Left colon (tissue), 2 donors: ENCODE measurements at places on chromosomes 2 and 18.

DNA sequence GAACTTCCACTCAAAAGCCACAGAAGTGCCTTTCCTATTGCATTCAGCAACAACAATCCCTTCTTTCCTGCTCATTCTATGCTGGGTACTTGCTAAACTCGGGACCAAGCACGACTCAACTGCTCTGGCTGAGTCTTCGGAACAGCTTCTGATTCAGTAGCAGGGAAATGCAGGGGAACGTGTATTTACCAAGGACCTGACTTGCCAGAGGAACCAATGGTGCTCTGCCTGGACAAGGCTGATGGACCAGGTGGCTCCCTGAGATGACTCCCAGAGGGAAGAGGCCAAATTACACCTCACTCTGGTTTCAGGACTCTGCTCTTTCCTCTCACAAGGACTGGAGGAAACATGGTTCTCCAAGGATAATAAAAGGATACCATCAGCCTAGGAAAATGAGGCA, 12.2 kb downstream of the CXCR2 start:
- DNase-seq = no peak

DNA sequence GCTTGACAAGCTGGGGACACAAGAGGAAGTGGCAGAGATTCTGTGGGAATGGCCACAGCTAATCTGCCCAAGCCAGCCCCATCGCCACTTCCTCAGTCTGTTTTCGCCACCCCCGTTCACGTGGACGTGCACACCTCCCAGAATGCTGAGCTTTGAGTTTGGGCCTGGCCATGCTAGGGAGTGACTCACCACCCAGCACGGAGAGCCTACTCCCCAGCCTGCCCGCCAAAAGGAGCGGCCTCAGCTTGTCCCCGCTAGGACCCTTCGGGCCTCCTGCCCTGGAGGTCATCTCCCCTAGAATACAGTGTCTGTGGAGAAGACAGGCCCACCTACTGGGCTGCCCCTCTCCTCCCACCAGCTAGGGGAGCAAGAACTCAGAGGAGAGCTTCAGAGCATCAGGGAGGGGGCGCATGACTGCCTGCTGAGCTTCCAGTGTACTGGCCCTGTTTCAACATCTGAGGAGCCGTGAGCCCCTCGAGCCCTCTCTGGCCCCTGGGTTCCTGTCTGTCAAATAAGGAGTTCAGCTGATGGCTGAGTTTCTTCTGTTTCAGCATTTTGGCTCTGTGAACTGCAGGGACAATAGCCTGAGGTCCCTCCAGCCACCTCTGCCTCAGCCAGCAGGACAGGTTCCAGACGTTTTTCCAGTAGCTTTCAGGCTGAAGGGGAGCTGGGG, 5.1 kb downstream of the SLC35F6 start:
- DNase-seq = peak; percentile 78

- no peak for DNase-seq
Observed at GRCh38 chr2:219991116-219991515, 363.7 kb downstream of the SLC4A3 start.

GRCh38 chr2:86628091-86628522, 4.4 kb upstream of the RNF103 start:
- DNase-seq = peak; percentile 54

DNA sequence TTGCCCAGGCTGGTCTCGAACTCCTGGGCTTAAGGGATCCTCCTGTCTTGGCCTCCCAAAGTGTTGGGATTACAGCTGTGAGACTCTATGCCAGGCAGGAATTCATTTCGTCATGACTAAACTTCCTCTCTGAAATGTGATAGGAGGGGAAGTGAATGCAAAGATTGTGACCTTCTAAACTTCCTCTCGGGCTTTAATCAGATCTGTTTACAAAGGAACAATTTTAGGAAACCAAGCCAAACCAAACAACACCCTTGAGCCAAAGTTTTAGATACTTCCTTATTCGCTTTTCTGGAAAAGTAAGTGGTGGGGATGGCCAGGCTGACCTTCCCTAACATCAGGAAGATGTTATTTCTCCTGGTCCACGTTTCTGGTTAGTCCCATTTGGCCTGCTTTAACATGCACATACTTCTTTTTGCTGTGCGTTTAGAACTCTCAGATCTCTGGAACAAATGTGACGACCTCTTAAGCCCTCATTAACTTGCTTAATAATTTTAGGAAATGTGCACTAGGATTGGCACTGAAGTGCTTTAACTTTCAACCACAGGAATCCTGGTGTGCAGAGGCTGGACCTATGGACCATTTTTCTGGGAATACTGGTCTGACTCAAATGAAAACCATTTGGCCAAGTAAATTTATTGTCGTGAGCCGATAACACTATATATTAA, 33.2 kb upstream of the YES1 start:
- no peak for DNase-seq

GRCh38 chr2:238632181-238633060, 205.7 kb downstream of the ASB1 start:
- DNase-seq = no peak

DNA sequence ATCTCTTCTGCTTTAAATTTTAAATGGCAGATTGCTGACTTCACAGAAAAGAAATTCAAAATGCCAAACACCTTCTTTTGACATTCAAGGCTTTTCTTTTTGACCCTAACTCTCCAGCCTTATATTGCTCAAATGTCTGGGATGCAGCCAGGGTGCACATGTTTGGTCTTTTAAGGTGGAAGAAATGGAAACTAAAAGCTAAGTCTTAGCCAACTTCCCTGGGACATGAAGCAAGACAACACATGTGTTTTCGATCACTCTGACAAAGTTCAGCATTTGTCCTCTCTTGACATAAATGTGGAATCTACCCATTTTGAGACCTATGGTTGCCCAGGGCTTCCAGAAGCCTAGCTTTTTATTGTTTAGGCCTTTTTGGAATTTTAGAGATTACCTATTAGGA, 161.6 kb downstream of the RDH14 start:
- no peak for DNase-seq

GRCh38 chr2:211981451-211981850, 557.2 kb downstream of the ERBB4 start:
- DNase-seq = no peak

DNA sequence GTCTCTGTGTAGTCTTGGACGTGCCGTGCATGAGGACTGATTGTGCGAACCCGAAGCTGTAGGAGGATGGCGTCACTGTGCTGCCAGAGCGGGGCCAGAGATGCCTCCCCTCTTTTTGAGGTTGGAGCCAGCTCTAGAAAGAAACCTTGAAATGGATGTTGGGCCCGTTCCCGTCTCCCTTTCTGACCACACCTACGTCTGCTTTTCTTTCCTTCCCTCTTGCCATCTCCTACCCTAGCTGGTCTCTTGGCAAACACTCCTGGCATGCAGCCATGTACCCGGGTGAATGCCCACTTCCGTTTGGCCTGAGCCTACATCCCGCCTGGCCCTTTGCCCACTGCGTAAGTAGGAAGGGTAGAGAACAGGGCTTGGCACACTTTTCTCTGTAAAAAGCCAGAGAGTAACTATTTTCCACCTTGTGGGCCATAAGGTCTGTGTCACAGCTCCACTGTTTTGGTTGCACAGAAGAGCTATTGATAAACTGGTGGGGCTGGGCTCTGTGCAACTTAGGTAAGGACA, 37.4 kb downstream of the SH3BP4 start:
- peak; percentile 95 for DNase-seq

GRCh38 chr2:68388772-68389171, 23.7 kb downstream of the PLEK start:
- no peak for DNase-seq

DNA sequence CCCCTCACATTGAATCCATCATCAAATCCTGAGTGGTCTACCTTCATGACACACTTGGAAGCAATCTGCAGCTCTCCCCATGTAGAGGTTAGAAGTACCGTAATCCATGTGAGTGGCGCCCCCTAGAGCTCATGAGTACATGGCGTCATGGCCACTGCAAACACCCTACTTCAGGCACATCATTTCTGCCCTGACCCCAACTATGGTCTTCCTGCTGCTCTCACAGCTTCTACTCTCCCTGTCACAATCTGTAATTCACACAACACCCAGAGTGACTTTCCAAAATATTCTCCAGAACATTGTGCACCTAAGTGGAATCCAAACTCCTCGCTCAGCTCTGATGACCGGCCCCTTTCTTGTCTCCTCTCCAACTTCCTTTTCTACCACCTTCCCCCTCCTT, 141.9 kb downstream of the ANKRD44 start:
- peak; percentile 59 for DNase-seq

- peak; percentile 40 for DNase-seq
Observed at GRCh38 chr18:51195451-51196117, 1.9 kb downstream of the MEX3C start.

DNA sequence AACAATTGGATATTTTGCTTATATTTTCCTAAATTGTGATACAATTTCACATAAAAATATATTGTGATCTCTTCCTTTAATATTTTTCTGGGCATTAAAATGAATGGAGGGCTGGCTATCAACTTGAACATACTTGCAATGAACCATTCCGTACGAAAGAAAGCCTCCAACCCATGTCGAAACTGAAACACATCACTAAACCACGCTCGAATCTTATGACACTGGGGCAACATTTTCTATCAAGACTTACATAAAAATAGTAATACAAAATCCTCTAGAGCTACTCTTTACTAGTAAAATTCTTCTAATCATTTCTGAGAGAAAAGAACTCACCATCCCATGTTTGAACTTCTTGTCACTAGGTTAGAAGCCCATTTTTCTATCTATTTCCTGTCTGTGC, 132.8 kb upstream of the DOK6 start:
- no peak for DNase-seq

DNA sequence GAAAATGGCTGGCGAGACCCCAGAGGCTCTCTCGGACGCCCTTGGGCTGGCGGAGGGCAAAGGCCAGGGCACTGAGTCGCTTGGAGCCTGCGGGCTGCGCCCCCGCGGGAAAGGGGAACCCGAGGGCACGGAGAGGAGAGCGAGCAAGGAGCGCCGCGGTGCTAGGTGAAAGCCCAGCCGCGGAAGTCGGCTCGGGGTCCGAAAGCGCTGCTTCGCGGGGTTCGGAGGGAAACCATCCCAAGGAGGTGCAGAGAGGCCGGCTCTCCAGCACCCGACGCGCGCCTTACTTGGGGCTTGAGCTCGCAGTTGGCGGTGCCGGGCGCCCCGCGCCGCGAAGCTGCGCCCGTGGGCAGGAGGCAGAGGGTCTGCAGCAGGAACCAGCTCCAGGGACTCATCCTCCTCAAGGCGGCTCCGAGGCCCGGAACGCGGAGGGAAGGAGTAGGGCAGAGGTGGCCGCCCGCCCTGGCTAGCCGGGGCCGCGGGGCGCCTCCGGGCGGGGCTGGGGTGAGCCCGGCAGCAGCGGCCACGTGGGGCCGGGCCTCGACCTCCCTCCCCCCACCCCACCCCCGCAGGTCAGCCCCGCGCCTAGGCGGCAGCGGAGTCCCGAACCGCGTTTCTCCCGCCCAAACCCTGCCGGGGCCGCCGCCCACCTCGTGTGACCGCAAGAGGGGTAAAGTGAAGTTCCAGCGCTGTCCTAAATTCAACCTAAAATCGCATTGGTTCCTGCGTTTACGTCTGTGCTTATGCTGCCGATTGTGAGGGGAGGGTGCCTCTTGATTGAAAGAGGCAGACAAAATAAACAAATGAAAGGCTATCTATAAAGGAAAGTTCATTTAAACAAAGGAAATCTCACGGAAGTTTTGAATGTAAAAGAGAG, at the start of gene TRABD2A:
TSS of gene TRABD2A (minus strand) at position 440 of the 877 bp plus-strand sequence. CDS start at position 395, 45 bp downstream.
- DNase-seq = peak; percentile 76

GRCh38 chr2:176172895-176173566, 15.4 kb upstream of the HOXD1 start:
- DNase-seq = no peak

GRCh38 chr2:233039212-233039845, 6.9 kb downstream of the NEU2 start:
- no peak for DNase-seq

DNA sequence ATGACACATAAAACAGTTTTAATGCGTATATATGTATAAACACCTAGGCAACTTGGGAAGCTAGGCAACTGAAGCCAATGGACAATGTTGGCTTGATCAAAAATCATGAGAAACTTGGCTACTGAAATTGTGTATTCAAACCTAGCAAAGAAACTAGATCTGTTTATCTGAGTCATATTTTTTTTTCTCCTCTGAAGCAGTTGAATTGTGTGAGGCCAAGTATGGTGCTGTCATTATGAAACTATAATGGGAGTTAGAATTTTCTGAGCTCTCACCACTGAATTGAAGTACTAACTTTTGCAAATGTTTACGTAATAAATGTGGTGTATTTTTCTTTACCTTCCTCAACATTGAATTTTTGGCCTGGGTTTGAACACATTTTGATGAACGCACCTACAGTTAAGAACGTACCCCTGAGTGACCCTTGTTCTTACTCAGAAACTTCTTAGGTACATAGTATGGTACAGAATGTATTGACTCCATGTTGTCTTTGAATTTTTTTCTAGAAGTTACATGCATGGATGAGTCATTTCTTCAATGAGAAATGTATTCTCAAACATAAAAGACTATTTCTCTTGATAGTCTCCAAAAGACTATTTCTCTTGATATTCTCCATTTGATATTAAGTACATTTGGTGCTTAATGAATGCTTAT, 23.8 kb downstream of the CD28 start:
- DNase-seq = no peak

DNA sequence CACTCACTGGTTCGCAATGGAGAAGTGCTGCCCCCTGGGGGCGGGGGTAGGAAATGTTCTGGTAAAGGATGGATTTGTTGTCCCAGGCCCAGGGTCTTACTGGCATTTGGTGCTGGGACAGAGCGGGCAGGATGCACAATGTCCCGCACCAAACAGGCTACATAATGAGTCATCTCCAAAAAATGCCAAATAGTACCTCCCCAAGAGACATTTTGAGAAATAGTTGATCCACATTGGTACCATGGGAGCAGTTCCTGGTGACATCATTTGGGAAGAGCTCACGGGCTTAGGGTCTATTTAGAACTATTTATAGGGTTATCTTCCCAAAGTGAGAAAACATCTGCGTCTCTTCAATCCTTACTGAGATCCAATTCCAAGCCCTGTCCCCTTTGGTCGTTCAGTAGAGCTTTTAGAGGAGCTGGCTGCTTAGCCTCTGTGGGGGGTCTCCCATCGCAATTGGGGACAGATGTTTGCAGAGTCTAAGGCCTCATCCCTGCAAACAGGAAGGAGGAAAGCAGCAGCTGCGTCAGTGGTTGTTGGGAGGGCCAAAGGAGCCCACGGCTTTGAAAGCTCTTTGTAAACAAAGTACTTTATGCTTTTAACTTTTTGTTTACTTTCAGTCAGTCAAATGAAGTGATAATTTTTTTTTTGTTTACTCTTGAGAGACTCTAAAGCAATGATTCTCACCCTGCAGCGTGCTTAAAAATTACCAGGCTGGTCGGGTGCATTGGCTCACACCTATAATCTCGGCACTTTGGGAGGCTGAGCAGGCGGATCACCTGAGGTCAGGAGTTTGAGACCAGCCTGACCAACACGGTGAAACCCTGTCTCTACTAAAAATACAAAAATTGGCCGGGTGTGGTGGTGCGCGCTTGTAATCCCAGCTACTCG, 49.3 kb downstream of the GREB1 start:
- no peak for DNase-seq

GRCh38 chr2:118971245-118972122, 29.5 kb downstream of the MARCO start:
- DNase-seq = no peak
